ENCODE measurements at places on chromosomes 4 and X. TPM values are rescaled to one million over a fixed set of nuclear protein-coding genes. Genes with fewer than 3 reads are reported as not detected.

Gene GPR50
- total RNA-seq: not detected

Gene NLGN4X
- 0.34 TPM for total RNA-seq

Gene ELMOD2
- 35.1 TPM for total RNA-seq

Gene CTAG1B
- not detected for total RNA-seq

Data from dermis blood vessel endothelial cell (primary cell).